ENCODE measurements at places on chromosomes 2 and 18.

DNA sequence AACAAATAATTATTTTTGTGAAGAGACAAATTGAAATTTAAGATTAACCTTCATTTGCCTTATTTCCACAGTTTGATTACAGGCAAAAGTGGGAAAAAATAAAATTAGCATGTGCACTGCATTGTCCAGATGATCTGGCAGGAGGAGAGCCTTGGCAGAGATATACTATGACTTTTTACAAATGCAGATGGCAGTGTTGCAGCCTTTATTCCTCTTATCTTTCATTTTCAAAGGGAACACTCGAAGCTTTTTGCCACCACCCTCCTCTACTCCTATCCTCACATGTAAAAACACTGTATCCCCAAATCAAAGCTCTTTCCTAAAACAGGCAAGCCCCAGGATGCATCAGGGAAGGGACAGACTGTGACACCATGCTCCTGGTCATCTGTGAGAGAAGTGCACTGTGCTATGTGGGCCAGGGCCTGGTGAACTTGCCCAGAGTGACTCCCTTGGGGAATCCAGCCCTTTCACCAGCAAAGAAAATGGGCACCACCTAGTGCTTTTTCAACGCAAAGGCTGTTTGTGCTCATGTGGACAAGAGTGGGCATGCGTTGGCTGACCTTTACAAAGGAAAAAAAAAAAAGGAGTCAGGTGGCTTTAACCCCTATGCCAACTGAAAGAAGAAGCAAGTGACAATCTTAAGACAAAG is 74.7 kb upstream of the ETAA1 start:
- peak; percentile 76 for DNase-seq

- DNase-seq = no peak
Observed at GRCh38 chr18:36130883-36131653, 1.4 kb downstream of the ELP2 start.

GRCh38 chr2:235497096-235497495 is 3.3 kb downstream of the AGAP1 start:
- no peak for DNase-seq

- no peak for DNase-seq
Observed at GRCh38 chr2:218265626-218266025, 4.3 kb downstream of the AAMP start.

DNA sequence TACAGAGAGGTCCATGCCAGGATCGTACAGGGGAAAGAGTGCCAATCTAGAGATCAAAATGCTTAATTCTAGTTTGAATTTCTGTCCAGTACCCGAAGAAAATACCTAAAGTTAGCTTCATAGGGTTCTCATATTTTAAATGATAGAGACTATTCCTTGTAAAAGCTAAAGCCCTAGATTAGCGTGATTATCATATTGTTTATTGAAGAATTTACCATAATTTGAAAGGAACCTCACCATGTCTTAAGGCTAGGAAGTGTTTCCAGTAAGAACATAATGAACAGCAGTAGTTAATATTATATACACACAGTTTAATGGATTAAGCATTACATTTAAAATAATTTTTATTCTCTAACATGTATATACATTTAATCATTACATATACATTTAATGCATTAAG is 68.5 kb downstream of the COBLL1 start:
- DNase-seq = no peak

DNA sequence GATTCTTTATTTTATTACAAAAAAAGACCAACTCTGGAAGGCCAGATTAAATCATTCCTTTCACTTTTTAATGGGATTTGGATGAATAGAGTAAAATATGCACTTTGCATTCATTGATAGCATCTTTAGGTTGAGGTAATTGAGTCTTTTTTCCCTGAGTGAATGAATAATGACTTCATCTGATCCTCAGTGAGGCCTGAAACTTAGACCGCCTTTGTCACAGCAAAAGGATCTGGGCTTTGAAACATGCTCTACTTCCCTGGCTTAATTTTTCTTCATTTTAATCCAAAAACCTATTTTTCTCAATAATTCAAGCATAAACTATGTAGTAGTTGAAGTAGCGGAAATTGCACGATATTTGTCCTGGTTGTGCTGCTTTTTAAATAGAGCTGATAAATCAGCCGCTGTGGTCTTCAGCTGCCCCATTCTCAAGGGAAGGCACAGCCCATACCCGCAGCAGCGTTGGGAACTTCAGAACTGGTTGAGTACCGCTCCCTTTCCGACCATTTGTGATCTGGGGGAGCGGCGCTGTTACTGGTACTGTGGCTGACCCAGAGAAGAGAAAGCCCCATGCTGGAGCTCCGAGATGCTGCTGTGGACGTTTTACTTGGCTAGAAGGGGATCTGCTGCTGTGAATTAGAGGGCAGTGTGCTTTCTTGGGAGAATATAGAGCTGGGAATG is 145.3 kb upstream of the NFATC1 start:
- DNase-seq = no peak

GRCh38 chr2:157902692-157903091 is 26.6 kb upstream of the ACVR1 start:
- no peak for DNase-seq

- peak; percentile 10 for DNase-seq
Observed at GRCh38 chr18:48667276-48668254, 128.7 kb downstream of the CTIF start.

GRCh38 chr2:25419678-25420242 is 78.0 kb upstream of the DNMT3A start:
- no peak for DNase-seq

DNA sequence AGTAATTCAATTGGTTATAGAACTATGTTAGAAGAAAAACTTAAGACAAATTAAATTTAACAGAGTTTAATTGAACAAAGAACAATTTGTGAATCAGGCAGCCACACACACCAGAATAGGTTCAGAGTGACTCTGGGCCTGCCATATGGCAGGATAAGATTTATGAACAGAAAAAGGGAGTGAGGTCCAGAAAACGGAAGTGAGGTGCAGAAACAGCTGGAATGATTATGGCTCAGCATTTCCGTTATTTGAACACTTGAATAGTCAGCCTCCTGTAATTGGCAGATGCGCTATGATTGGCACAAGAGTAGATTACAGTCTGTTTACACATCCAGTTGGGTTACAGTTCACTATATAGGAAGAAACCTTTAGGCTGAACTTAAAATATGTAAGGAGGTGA is 99.0 kb downstream of the MBD2 start:
- DNase-seq = no peak

DNA sequence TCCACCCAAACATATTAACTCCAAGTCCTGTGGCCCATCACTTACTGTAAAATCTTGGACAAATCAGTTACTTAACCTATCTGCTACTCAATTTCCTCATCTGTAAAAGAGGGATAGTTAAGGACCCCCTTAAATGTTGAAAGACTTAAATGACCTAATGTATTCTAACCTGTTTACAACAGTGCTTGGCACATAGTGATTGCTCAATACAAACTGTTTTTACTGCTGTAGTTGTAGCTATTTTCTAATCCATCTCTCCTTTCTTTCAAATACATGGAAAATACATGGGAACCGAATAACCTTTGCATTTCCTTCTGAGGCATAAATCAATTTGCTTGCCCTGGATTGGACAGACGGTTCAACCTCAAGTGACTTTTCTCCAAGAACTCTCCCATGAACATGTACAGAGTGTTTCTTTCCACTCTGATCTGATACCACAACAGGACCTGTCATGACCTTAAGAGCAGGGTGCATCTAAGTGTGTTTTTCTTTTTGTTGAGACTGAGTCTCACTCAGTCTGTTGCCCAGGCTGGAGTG is 2.7 kb downstream of the LNPK start:
- no peak for DNase-seq

DNA sequence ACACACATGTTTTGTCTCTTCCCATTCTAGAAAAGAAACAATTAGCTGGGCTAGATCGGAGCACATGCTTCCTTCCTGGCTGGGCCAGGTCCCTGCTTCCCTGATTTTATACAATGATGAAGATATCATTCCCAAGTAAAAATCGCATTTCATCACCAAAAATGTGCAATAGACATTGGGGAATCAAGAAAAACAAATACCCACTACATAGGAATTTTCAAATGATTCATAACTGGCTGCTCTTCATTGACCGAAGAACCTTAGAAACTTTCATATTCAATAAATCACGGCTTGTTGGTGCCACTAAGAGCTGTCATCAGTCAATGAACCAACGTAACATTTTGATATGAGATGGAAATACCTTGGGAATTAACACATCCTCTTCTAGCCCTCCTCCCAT is 373.6 kb upstream of the TRIB2 start:
- no peak for DNase-seq

- peak; percentile 72 for DNase-seq
Observed at GRCh38 chr2:102048465-102048864, 56.7 kb downstream of the IL1R2 start.

DNA sequence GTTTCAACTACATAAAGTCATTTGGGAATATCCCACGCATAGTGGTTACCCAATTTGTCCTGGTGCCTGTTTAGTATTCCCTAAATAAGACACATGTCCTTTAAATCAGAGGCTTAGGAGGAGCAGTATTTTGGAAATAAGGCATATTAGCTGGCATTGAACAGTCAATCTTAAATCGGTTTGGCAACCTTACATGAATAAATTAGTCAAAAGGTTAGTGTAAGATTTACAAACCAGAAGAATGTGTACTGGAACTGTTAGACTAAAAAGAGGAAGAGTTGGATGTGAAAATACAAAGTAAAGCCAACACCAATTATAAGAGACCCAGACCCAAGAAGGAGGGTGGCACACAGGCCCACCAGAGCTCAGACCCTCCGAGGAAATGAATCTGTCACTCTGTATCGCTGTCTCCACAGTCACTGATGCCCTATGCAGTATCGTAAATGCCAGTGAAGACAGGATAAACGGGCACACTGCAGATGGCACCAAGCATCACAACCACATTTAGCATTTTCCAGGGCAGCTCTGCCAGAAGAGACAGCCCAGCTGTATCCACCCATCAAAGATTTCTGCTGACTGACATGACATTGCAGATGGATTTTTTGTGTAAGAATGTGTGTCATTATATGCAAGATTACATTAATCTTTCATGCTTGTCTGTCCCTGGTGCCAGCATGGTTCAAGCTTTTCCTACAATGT is 90.4 kb downstream of the CERKL start:
- no peak for DNase-seq

Data from HCEC 1CT (cell line).